ENCODE measurements at places on chromosomes 4 and X. TPM values are rescaled to one million over a fixed set of nuclear protein-coding genes. Genes with fewer than 3 reads are reported as not detected.
A peak's percentile ranks its signal among the peaks of the same experiment; 100 is the strongest.

GRCh38 chr4:178255172-178255571 lies 812.9 kb upstream of the AGA start:
- no peaks in the 10 kb centered on the region for H3K27me3 ChIP-seq
- DNase-seq, result no peak
- no peaks in the 10 kb centered on the region for H3K4me1 ChIP-seq
- H3K27ac ChIP-seq, result no peak overlapping the region
- H3K36me3 ChIP-seq, result no peaks in the 10 kb centered on the region

- no peak for DNase-seq
- H3K27me3 ChIP-seq, result no peaks in the 10 kb centered on the region
- no peaks in the 10 kb centered on the region for H3K4me1 ChIP-seq
- no peak overlapping the region for H3K4me3 ChIP-seq
- no peaks in the 10 kb centered on the region for H3K36me3 ChIP-seq
- H3K27ac ChIP-seq, result no peak overlapping the region
Observed at GRCh38 chrX:139211568-139212182, 318.9 kb upstream of the F9 start.

- no peaks in the 10 kb centered on the region for H3K36me3 ChIP-seq
- peaks cover 13% of the 10 kb centered on the region for H3K4me1 ChIP-seq
- peak; percentile 41 for DNase-seq
- no peak overlapping the region for H3K4me3 ChIP-seq
- H3K27ac ChIP-seq, result no peak overlapping the region
- H3K27me3 ChIP-seq, result no peaks in the 10 kb centered on the region
Observed at GRCh38 chr4:48907706-48908477, 1.3 kb upstream of the OCIAD2 start.

CABS1 gene
- not detected for total RNA-seq

GRCh38 chr4:113684534-113685091 lies 76.9 kb downstream of the CAMK2D start:
- H3K4me3 ChIP-seq, result no peak overlapping the region
- H3K27ac ChIP-seq, result peak overlapping the region; percentile 21
- H3K4me1 ChIP-seq, result peaks cover 11% of the 10 kb centered on the region
- no peaks in the 10 kb centered on the region for H3K27me3 ChIP-seq
- DNase-seq, result peak; percentile 59
- no peaks in the 10 kb centered on the region for H3K36me3 ChIP-seq

GRCh38 chrX:121869876-121870477 lies 822.6 kb downstream of the GLUD2 start:
- H3K27ac ChIP-seq, result no peak overlapping the region
- H3K4me1 ChIP-seq, result no peaks in the 10 kb centered on the region
- DNase-seq, result no peak
- no peaks in the 10 kb centered on the region for H3K27me3 ChIP-seq
- no peaks in the 10 kb centered on the region for H3K36me3 ChIP-seq
- no peak overlapping the region for H3K4me3 ChIP-seq

DNA sequence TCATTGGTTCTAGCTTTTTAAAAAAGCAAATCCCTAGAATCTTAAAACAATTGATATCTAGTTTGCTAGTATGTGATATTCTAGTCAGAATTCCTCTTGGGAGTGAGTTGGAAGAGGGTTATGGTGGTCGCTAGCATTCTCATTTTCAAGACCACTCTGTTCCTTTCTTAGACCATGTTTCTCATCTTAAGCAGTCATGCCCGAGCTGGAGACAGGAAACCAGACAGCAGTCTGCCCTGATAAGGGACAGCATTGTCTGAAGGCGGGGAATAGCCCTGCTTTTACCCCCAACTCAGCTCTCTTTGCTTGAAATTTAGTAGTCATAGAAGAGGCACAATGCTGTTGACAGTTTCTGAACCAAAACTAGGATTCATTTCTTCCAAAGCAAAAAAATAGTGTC lies 5.2 kb downstream of the KLF3 start:
- H3K36me3 ChIP-seq, result no peaks in the 10 kb centered on the region
- H3K4me1 ChIP-seq, result peaks cover 72% of the 10 kb centered on the region
- H3K27ac ChIP-seq, result peak overlapping the region; percentile 97
- DNase-seq, result no peak
- no peaks in the 10 kb centered on the region for H3K27me3 ChIP-seq

DNA sequence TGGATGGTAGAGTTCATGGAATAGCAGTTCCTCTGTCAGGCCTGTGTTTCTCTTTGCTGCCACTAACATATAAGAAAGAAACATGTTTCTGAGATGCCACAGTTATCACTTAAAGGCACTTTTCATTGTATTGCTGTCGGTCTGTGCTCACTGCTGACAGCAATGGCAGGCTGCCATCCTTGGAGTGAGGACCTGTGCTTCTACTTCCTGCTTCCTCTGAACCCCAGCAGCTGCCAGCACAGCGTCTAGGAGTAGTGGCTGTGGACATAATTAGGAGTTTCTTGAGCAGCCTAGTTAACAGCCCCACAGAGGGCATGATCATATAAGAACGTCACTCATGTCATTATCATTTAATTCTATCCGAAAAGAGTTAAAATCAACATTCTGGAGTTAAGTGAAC lies 30.5 kb downstream of the F11 start:
- no peak for DNase-seq
- no peaks in the 10 kb centered on the region for H3K4me1 ChIP-seq
- no peaks in the 10 kb centered on the region for H3K36me3 ChIP-seq
- H3K27me3 ChIP-seq, result no peaks in the 10 kb centered on the region
- H3K4me3 ChIP-seq, result no peak overlapping the region
- no peak overlapping the region for H3K27ac ChIP-seq

ARHGAP6 gene
- total RNA-seq, result 51.9 TPM

PRKX gene
- 122 TPM for total RNA-seq

GRCh38 chrX:12013211-12013618 lies 125.1 kb upstream of the FRMPD4 start:
- H3K36me3 ChIP-seq, result no peaks in the 10 kb centered on the region
- no peak overlapping the region for H3K27ac ChIP-seq
- H3K4me1 ChIP-seq, result no peaks in the 10 kb centered on the region
- no peaks in the 10 kb centered on the region for H3K27me3 ChIP-seq
- H3K4me3 ChIP-seq, result no peak overlapping the region

NIPAL1 gene
- total RNA-seq, result 3.5 TPM

DNA sequence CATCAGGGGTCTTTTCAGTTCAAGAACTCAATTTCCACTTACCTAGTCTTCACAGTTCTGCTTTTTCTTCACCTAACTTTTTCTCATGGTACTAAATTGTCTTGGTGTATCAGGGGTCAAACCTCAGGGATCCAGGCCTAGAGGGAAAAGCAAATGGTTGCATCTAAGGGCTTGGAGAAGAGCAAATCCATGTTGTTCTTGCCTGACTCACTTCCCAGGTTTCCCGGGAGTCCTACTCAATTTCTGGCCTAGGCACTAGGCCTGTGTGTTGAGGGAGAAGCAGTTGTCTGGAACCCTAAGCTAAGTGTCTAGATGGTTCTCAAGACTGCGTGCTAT lies 191.9 kb upstream of the STK26 start:
- no peaks in the 10 kb centered on the region for H3K27me3 ChIP-seq
- DNase-seq, result no peak
- no peak overlapping the region for H3K4me3 ChIP-seq
- peak overlapping the region; percentile 8 for H3K27ac ChIP-seq
- H3K36me3 ChIP-seq, result no peaks in the 10 kb centered on the region
- no peaks in the 10 kb centered on the region for H3K4me1 ChIP-seq

ZNF732 gene
- 1.5 TPM for total RNA-seq

KCNIP4 gene
- total RNA-seq, result 3.0 TPM

GRCh38 chr4:83759611-83760010 lies 223.7 kb downstream of the GPAT3 start:
- no peak overlapping the region for H3K27ac ChIP-seq
- DNase-seq, result no peak
- H3K4me3 ChIP-seq, result no peak overlapping the region
- no peaks in the 10 kb centered on the region for H3K4me1 ChIP-seq

FGG gene
- total RNA-seq, result not detected

DNA sequence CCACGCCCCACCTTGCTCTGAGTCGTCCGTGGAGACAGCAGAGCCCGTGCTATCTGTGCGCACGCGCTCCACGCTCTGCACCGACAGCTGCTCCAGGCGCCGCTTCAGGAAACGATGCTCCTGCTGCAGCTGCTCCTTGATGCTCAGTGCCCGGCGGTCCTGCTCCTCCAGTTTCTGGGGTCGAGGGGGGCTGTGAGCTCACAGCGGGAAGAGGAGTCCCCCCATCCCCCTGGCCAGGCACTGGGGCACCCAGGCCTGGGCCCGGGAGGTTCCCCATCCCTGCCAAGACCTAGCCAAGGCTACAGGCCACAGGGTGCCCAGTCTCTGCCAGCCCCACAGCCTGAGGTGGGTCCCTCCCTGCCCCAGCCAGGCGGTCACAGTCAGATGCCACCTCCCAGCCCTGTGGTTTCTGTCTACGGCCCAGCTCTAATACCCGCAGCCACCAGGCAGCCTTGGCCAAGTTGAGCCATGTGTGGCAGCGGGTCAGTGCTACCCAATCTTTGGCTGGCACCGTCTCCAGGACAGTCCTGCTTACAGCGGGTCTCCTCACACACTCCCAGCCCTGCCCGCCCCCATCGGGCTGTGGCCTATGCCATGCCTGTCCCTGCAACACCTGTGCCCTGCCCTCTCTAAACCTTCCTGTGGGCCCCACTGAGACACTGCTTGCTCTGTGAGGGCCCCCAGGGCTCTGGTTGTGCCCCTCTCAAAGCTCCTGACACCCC lies 9.3 kb upstream of the HAUS3 start:
- no peak overlapping the region for H3K4me3 ChIP-seq
- peaks cover 45% of the 10 kb centered on the region for H3K36me3 ChIP-seq
- H3K27ac ChIP-seq, result no peak overlapping the region
- no peaks in the 10 kb centered on the region for H3K27me3 ChIP-seq
- peak; percentile 1 for DNase-seq
- peaks cover 18% of the 10 kb centered on the region for H3K4me1 ChIP-seq

NPY5R gene
- 0.54 TPM for total RNA-seq

DNA sequence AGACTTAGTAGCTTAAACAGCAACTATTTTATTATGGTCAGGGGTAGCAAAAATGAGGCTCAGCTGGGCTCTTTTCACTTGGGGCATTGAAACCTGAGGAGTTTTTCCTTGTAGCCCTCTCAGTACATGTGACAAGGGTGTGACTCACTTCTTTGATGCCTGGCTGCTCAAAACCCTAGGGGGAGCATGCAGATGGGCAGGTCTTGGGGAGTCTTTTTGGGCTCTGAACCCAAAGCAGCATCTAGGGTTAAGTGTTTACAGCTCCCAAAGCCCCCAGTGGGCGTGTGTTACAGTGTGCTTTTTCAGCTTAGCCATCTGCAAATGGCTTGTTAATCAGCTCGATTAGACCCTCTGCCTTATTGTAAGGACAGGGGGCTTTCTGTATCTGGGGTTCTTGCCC lies 1752.7 kb downstream of the PCDH7 start:
- no peaks in the 10 kb centered on the region for H3K4me1 ChIP-seq
- no peaks in the 10 kb centered on the region for H3K27me3 ChIP-seq
- H3K36me3 ChIP-seq, result no peaks in the 10 kb centered on the region
- DNase-seq, result no peak
- no peak overlapping the region for H3K4me3 ChIP-seq

PNMA6E gene
- not detected for total RNA-seq

Data from thyroid gland (tissue), 4 donors.